Pancreas (tissue), 10 donors: ENCODE measurements at places on chromosomes 3 and 15.

- DNase-seq, result no peak
These were observed 440.0 kb downstream of the PDCD6IP start for GRCh38 chr3:34238407-34238806.

DNA sequence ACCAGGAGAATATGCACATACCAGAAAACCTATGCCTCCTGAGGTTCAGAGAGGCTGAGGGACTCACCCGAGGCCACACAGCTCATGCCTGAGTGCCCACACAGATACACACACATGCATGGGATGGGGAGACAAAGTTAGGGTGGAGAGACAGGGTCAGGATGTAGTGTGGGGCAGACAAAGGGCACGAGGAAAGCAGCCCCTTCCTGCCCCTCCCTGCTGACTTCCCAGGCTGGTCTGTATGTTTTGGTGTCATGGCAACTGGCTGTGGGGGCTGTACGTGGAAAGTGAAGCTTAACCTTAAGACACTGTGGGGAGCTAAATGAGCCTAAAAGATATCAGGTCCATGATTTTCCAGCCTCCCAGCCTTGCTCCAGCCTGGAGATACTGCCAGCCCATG is 57.8 kb downstream of the EPHB3 start:
- DNase-seq, result no peak

DNA sequence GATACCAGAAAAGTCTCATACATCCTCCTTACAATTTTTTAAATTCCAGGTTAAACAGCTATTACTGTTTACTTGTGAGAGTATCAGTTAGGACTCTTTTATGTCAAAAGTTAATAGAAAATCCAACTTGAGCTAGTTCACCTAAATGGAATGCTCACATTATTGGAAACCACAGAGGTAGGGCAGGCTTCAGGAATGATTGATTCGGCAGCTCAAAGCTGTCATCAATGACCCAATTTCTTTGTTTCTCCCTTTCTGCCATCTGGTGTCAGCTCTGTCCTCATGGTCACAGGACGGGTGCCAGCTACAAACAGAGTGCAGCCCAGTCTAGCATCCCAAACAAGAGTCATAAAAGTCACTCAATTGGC is 32.2 kb downstream of the CFAP20DC start:
- no peak for DNase-seq

DNA sequence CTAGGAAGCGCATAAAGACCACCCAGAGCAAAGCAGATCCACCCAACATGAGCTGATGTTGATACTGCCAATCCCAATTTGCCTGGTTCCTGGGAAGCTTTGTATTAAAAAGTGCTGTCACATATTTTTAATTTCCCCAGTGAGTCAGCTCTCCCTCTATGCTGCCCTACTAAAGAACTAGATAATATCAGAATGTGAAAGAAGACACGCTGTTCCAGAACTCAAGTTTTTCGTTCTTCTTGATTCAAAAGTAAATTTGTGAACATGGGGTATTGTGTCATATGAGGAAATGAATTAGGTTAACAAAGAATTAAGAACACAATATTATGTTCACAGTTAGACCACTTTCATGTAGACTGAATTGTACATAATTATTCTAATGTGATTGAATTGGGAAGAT is 734.2 kb upstream of the ALCAM start:
- no peak for DNase-seq

GRCh38 chr15:29736744-29737020 is 85.6 kb downstream of the TJP1 start:
- peak; percentile 19 for DNase-seq

- no peak for DNase-seq
These were observed 7.6 kb downstream of the DNAJC19 start for GRCh38 chr3:180981912-180982311.

DNA sequence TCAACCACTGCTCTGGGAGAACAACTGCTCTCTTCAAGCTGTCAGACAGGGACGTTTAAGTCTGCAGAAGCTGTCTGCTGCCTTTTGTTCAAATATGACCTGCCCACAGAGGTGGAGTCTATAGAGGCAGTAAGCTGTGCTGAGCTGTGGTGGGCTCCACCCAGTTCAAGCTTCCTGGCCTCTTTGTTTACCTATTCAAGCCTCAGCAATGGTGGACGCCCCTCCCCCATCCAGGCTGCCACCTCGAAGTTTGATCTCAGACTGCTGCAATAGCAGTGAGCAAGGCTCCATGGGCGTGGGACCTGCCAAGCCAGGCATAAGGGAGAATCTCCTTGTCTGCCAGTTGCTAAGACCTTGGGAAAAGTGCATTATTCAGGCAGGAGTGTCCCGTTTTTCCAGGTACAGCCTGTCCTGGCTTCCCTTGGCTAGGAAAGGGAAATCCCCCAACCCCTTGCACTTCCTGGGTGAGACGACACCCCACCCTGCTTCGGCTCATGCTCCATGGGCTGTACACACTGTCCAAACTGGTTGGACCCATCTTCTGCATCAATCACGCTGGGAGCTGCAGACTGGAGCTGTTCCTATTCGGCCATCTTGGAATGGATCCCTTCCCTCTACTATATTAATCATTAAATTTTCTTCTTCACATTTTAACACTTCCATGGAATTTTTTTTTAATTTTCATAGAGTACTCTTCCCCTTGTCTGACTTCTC is 167.0 kb upstream of the UBE2E2 start:
- DNase-seq, result no peak

- no peak for DNase-seq
These were observed 285.1 kb downstream of the CHL1 start for GRCh38 chr3:481680-482079.

GRCh38 chr3:160684368-160684740 is 7.4 kb downstream of the ARL14 start:
- DNase-seq, result no peak

DNA sequence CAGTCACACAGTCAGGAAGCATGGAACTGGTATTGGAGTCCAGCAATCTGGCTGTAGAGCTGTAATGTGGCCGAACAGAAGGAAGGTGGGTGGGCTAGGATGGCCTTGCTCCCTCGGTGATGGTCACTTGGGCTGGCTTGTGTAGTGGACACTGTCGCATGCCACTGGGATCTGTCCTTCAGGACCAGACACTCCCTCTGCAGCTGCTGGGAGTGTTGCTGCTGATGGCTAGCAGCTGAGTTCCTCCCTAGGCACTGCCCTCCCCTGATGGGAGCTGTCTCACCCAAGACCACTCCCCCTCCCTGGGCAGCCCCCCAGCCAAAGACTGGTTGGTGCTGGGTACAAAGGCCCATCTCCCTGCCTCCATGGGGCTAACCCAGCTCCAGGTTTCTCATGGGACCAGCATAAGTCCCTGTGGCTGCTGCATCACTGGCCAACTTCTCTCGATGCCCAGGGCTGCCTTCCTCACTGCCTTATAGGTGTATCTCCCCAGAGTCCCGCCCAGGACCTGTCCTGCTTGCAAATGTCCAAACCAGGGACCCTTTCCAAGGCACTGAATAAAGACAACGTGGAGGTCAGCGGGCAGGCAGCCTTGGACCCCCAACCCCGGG is 48.4 kb downstream of the WNT7A start:
- DNase-seq, result no peak

- no peak for DNase-seq
These were observed 13.0 kb downstream of the P2RY12 start for GRCh38 chr3:151371526-151371925.

GRCh38 chr15:71153823-71154524 is 38.7 kb downstream of the THSD4 start:
- DNase-seq, result no peak

GRCh38 chr3:143132246-143132980 is 12.8 kb downstream of the CHST2 start:
- no peak for DNase-seq

DNA sequence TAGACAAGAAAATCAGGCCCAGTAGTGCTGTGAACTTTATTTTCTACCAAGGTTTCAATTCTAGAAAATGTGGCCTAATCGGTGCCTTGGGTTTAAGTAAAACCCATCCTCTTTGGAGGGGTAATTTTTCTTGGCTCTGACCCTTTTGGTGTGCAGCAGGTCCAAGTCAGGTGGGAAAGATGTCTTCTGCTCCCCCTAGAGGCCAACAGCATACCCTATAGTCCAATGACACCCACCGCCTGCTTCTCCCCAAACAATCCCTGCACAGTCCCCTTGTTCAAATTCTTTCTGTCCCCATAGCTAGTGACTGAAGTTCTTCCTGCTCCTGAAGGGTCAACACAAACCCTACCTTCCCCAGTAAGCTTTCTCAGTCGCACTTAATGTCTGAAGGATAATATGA is 261.8 kb upstream of the GOLGA6L4 start:
- DNase-seq, result peak; percentile 17

DNA sequence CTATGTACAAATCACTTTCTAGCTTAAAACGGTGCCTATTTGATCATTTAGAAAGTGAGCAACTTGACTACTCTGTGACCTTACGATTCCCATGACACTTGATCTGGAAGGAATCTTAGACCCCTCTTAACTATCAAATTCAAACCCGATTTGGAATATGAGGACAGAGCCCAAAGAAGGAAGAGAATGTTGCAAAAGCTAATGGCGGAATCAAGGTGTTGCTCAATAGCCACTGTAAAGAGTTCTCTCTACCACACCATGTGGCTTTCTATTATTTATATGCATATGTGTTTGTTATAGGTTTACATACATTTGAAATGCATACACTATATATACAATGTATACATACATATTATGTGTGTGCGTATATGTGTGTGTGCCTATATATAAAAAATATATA is 39.9 kb downstream of the PYDC2 start:
- DNase-seq, result no peak

GRCh38 chr3:33940736-33941135 is 142.3 kb downstream of the PDCD6IP start:
- DNase-seq, result no peak

DNA sequence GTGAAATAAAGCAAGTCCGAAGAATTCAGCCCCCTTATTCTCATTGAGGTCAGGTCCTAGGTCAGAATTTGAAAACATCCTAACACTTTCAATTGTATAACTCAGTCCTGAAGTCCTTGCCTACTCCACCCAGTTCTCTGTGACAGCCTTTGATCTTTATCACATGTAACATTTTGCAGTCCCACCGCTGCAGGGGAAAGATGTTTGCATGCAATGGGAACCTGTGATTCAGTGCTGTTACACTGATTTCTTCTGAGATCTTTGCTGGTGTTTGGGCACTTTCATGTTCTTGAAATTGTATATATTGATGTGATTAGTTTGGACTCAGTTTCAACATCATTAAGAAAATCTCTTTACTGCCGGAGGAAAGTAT is 18.0 kb upstream of the SECISBP2L start:
- no peak for DNase-seq

DNA sequence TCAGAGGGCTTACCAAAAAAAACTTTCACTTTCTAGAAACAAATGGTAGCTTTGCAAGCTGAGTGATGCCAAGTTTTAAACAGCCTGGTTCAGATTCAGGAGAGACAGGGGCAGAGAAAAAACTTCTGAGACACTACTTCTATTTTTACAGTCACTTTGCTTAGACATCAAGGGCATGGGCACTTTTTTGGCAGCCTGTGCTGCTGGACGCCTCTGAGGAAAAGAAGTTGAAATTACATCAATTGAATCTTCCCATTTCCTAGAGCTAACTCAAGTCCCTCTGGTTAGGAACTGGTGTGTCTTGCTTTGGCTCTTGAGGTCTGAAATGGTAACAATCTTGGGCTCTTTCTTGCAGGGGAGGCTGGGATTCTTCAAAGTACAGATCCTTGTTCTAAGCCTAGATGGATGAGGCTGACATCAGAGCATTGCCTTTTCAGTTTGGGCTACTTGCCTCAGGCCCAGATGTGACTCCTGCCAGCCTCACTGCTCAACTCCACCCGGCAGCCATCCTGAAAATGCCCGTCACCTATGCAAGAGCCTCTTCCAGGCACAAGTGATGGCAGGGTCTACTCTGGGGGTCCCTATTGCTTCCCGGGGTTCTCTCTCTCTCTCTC is 357.5 kb downstream of the FOXP1 start:
- no peak for DNase-seq

- DNase-seq, result no peak
These were observed 67.0 kb upstream of the TNFAIP8L3 start for GRCh38 chr15:51161491-51162220.

DNA sequence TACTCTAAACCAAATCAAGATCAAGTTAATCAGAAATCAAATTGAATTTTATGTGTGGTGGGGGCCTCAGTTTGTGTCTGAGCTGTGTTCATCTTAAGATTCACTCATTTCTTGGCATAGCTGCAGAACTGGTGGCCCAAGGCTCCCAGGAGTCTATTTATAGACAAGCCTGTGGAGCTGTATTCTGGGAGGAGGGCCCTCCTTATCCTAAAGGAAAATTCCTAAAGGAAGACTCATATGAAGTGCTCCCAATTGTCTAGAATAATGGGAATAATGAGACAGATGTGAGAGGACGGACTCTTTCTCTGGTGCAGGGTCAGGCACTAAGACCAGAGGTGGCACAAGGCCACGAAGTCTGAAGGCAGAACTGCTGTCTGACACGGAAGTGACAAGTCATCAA is 38.9 kb downstream of the C3orf85 start:
- no peak for DNase-seq

DNA sequence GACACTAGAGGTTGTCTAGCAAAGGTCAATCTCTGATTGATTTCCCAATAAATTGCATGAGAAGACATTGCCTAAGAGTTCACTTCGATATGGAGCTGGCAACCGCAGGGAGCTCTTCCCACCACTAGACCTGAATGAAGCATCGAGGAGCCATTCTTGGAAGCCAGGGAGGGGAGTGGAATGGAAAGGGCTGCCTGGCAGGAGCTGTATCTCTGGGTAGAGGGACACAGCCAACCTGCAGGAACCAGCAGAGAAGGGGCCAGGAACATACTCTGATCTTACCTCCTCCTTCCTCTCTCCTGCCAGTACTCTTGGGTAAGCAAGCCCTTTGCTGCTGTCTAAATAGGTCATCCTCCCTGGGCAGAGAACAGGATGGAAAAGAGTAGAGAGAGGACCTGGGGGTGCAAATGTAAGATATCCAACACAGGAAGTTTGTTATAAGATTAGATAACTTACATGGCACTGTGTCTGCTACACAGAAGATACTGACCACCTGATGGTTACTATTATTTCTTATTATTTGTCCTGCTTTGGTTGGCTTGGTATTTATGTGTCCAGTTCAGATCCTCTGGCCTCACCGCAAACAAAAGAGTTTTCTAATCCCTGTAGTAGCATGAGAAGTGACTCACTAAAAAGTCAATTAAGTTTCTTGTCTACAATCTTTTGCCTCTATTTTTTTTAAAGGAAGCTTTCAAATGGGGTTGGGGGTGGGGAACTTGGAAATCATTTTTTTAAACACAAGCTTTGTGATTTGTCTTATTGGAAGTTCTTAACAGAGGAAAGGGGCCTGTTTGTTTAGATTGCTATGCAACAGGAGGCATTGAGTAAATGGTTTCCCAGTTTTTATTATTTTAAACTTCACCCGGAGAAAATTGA is 156.7 kb upstream of the TSC22D2 start:
- DNase-seq, result no peak

- peak; percentile 79 for DNase-seq
These were observed 639 bp downstream of the FOXP1 start for GRCh38 chr3:71582612-71583565.

DNA sequence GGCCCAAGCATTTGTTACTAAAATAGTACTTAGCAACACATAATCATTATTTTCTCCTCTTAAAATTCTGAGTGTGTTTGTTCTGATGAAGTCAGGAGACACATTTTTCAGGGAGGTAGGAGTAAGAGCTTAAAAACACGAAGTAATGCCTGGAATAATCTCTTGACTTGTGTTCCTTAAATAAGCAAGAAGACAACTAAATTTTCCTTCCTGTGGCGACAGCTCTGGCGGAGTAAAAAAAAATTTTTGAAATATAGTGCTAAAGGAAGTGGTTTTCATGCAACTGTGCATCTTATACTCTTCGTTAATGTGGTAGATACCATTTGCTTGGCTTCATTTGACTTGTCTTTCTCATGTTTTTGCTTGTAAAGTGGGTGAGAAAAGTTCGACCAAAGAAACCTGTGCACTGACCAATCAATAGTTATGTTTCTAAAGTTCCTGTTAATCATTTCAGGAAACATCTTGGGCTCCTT is 11.1 kb upstream of the MBNL1 start:
- DNase-seq, result no peak

GRCh38 chr15:100873029-100873677 is 6.5 kb upstream of the ALDH1A3 start:
- DNase-seq, result peak; percentile 42
